ENCODE measurements at places on chromosomes 5 and 9.

- DNase-seq: no peak
These were observed 18.7 kb upstream of the RASGRF2 start for GRCh38 chr5:80941496-80941895.

DNA sequence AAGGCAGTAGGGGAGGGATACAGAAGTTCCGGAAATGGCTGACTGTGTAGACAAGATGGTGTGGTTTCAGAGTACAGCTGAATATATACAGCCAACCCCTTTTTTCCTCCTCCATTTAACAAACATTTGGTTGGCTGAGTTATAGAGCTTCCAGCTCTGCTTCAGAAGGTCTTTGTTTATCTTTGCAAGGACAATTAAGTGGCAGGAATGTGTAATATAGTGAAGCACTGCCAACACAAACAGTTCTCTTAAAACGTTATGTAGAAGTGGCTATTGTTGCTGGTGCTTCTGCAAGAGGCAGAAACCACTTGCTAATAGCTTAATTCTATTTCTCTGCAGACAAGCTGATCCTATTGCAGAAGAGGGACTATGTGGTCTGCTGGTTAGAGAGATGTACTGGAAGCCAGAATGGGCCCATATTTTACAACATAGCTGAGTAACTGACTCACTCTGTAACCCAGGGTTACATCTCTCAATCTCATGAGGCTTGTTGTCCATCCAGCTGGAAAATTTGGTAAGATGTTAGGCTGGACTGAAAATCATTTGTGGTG is 62.7 kb upstream of the OSMR start:
- no peak for DNase-seq

GRCh38 chr9:129938291-129938979 is 103.2 kb downstream of the USP20 start:
- no peak for DNase-seq

DNA sequence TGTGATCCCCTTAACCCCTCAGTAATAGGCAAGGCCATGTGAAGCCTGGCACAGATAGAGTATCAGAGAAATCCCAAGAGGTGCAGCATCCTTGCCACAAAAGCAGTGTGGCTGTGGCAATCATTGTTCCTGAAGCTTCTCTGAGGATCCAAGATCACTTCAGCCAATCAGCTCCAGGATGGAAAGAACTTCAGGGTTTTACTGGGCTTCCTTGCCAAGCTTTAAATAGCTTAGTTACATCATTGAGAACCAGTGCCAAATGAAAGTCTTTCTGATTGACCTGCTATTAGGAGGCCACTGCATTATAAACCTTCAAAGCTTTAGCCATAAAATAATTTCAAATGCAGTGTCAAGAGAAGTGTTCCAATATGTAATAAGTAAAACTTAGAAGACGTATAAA is 430.6 kb downstream of the PIK3R1 start:
- no peak for DNase-seq

DNA sequence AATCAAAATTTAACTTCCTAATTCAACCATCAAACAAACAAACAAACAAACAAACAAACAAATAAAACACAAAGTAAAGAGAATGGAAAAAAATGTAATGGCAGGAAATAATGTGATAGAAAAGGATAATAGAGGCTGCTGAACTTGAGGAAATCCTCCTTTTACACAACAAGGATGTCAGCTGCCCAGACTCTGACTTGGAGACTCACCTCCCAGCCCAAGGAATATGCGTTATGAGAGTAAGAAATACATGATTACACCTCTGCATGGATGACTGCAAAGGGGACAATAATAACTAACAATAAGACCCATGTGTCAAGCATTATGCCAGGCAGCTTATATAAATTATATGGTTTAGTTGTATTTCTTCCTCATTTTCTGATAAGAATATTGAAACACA is 46.6 kb upstream of the JAK2 start:
- DNase-seq: no peak

DNA sequence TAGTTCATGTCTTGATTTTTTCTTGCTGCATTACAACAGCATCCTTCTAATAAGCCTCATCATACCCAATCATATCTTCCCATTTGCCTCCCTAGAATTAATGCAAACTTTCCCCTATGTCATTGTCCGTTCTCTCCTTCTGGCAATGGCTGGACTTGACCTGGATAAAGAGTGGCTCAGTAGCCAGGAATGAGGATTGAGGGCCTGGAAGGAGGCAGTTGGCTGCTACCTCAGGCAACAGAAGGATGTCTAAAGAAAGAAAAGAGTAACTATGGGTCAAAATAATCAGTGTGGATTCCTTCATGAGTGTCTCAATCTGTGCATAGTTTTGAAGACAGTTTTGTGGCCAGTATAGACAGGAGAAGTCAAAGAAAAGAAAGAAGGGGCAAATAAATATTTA is 209.6 kb downstream of the TRPM3 start:
- no peak for DNase-seq

DNA sequence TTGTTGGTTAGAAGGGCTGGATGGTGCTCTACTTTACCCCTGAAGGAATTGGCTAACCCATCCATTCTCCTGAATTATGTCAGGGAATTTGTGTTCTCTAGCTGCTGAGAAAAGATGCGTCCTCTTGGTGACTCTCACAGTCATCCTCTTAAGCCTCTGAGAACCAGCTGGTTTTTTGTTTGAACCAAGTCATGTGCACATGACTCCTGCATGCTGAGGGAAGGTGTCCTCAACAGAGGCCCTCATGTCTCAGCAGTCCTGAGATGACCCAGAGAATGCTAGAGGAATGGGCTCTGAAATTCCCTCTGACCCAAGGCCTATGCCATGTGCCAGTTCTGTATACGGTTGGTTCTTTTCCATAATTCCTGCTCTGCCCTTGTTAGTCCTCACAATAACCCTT is 10.4 kb upstream of the C5orf63 start:
- no peak for DNase-seq

DNA sequence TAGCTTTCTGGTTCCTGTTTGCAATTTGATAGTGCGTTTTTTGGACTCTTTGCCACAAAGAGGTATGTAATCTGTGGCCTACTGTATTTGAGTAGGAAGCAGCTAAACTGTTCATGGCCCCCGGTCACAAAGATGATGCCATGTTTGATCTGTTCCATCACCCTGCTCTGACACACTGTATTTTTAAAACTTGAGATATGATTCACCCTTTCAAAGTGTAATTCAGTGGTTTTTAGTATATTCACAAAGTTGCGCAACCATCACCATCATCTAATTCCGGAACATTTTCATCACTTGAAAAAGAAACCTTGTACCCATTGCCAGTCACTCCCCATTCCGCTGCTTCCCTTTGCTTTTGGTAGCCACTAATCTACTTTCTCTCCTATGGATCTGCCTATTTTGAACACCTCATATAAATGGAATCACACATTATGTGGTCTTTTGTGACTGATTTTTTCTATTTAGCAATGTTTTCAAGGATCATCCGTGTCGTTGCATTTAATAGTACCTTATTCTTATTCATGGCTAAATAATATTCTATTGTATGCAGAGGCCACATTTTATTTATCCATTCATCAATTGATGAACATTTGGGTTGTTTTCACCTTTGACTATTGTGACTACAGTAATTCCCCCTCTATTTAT is 141.6 kb downstream of the NR3C1 start:
- no peak for DNase-seq

DNA sequence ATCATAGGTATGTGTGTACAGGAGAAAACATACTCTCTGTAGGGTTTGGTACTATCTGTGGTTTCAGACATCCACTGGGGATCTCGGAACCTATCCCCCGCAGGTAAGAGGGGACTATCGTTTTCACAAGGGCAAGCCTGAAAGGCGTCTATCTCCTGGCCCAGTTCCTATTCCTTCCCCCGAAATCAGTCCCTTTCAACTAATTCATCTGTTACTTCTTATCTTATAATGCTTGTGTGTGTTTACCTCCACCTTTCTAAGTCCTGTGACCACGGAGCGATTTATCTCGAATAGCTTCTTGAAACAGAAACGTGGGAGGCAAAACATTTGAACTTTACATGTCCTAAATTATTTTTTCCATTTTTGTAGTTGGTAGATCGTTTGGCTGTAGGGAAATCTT is 11.4 kb downstream of the ABO start:
- no peak for DNase-seq

- DNase-seq: no peak
These were observed 244.3 kb upstream of the WWC1 start for GRCh38 chr5:168047043-168047668.

- DNase-seq: no peak
These were observed 220.0 kb downstream of the MARCHF11 start for GRCh38 chr5:15959370-15960164.

DNA sequence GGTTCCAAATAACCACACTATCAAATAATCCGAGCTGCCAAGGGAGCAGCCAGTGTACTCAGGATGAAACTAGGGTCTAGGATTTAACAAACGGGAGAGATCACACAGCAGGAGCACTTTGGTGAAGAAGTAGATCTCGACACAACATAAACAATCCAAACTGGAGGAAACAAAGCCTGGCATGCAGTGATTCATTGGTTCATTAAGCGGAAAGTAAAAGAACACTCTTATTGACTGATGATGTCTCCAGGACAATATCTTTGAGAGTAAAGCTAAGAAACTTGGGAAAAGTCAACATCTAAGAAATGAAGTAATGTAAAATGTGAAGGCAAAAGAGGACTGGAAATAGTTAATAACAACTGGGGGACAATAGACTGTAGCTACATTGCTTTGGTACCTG is 1478.3 kb upstream of the CDH9 start:
- no peak for DNase-seq

DNA sequence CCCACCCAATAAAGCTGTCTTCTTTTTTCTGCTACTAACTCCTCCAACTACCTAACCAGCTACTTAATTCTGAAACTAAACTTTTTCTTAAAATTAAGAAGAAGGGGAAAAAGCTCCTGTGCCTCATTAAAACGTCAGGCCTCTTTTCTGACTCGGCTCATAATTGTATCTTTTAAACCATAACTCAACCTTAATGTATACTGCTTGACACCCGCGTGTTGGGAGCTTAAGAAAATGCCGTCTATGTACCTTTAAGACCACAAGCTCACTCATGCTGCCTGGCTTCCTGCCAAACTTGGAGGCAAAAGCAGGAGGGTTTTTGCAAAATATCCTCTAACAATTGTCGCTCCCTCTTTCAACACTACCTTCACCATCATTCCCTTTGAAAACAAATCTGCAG is 5.0 kb downstream of the EBF1 start:
- no peak for DNase-seq

GRCh38 chr5:149617760-149618306 is 36.5 kb downstream of the ARHGEF37 start:
- DNase-seq: no peak

DNA sequence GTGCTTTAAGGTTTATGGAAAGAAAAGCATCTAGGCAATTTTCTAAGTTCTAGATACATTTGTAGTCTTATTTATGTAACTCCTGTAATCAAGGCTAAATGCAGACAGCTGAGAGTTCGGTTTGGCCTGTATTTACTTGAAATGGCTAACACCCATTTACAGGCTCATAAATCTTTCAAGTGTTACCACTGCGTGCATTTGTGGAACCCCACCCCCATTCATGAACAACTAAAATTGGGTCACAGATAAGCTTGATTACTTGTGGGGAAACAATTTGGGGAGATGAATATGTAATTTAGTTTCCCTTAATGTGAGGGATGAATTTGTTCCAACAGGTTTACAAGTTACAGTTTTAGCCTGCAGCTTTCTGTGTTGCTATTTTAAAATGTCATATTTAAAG is 360.6 kb downstream of the ARRDC3 start:
- DNase-seq: no peak

DNA sequence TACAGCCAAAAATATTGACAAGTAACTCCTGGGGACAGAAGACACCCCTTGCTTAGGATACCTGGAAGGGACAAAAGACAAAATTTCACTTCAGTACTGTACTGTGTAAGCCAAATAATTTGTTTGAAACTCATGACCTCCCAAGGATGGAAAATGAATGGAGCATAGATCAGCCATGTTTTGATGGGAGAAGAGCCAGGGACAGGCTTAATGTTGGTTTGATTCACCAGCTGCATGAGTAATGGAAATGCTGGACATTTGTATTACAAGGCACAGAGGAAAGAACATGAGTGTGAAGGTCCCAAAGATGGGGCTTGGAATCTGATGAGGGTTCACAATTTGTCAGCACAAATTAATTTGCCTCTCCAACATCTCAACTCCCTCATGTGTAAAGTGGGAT is 122.8 kb downstream of the ENC1 start:
- DNase-seq: no peak

GRCh38 chr9:8733131-8733954 is 933.8 kb upstream of the DMAC1 start:
- DNase-seq: no peak

DNA sequence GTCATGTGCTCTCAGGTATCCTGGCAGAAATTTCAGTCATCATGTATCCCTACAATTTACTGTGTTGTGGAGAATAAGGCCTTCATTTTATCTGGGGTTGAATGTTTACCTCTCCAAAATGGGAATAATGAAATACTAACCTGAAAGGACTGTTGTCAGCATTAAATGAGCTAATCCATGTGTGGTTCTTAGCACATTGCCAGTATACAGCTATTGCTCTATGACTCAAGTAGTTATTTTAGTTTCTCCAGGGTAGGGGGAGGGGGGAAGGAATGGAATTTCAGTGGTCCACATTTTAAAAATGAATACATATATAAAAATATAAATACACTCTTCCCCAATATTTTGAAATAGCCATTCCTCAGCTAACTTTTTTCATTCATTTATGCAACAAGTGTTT is 3.5 kb downstream of the PAM start:
- DNase-seq: no peak

DNA sequence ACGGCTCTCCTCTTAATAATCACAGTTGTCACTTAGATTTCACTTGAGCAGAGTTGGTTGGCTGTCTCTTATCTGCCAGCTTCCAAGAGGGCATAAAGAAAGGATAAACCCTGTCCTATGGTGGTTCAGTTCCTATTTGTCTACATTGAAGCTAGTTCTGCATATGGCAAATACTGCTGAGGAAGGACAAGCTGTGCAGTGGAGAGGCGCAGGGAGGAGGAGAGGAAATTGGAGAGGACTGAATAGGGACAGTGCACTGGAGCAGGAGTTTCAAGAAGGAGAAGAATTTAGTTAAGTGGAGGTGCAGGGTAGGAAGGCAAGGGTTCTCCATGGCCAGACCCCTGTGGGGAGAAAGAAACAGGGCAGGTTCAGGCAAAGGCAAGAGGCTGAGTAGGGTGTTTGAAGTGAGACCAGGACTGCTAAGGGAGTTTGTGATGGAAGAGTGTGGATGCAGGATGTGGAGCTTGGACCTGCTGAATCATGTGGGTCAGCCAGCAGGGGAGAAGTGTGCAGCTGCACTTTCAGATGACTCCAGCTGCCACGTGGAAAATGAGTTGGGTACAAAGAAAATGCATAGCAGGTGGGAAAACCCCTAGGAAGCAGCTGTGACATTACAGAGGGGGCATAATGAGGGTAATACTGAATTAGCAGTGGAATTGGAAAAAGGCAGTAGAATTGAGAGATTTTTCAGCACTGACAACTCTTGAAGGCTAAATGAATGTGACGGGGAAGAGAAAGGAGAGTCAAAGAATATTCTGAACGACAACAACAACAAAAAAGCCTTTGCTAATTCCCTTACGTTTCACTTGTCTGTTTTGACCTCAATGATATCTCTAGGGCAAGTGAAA is 66.8 kb downstream of the MAMDC2 start:
- no peak for DNase-seq

Measured in stimulated activated CD4-positive, alpha-beta T cell treated with anti-CD3 and anti-CD28 coated beads, Interleukin-1b, Interleukin-23, amount 100 ng/mL, for 1 hour (primary cell).